Activated naive CD8-positive, alpha-beta T cell treated with anti-CD3 and anti-CD28 coated beads, Interleukin-2, amount 50 U/mL, for 24 hours (primary cell): ENCODE measurements at places on chromosomes 5 and 9.
A peak's percentile ranks its signal among the peaks of the same experiment; 100 is the strongest.

- no peak for DNase-seq
Observed at GRCh38 chr9:138024131-138024530, 146.5 kb downstream of the CACNA1B start.

DNA sequence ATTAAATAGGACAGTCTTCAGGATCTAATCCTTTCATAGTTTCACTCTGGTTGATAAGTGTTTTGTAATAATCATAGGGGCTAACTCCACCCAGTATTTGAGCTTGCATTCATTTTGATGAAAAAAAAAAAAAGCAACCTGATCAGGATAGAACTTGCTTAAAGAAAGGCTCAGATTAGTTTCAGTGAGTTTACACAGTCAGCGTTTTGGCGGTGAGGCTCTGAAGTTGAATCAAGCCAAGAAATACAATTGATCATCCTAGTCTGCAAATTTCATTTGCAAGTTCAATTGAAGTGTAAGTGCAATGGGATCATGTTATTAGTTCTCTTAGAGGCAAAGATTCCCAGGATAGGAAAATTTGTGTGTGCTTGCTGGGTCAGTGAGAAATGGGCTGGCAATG lies 159.7 kb upstream of the ELL2 start:
- DNase-seq = no peak

GRCh38 chr9:111529787-111530186 lies 4.8 kb downstream of the ZNF483 start:
- no peak for DNase-seq

GRCh38 chr9:89309608-89310474 lies 1.2 kb upstream of the CKS2 start:
- DNase-seq = peak; percentile 28

DNA sequence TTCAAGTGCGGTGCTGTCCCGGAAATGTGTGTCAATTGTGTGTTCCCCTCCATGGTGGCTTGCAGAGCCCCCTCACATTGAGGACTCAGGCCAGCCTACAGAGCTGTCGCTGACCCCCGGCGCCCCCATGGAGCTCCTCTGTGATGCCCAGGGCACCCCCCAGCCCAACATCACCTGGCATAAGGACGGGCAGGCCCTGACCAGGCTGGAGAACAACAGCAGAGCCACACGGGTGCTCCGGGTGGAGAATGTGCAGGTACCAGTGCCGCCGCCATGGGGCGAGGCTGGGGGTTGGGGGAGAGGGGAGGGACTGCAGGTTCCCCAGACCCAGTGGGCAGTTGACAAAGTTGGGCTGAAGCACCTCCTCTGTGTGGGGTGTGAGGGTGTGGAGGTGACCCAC lies 50.4 kb upstream of the ASS1 start:
- no peak for DNase-seq

DNA sequence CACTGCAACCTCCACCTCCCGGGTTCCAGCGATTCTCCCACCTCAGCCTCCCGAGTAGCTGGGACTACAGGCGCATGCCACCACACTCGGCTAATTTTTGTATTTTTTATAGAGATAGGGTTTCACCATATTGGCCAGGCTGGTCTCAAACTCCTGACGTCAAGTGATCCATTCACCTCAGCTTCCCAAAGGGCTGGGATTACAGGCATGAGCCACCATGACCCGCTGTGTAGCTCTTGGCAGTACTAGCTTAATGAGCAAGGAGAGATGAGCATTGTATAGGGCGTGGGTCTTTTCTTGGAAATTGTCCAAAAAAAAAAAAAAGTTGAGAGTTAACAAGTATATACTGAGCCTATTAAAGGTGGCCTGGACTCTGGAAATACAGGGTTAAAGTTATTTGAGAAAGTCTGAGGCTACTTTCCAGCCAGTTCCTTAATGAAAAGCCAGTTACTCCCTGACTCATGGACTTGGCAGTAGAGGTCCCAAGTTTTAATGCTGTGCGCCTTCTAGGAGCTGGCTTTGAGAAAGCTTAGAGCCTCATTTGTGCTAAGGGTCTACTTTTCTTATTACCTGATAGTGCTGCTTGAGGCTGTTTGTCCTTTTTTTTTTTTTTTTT lies 4.2 kb upstream of the FGF18 start:
- DNase-seq = no peak

DNA sequence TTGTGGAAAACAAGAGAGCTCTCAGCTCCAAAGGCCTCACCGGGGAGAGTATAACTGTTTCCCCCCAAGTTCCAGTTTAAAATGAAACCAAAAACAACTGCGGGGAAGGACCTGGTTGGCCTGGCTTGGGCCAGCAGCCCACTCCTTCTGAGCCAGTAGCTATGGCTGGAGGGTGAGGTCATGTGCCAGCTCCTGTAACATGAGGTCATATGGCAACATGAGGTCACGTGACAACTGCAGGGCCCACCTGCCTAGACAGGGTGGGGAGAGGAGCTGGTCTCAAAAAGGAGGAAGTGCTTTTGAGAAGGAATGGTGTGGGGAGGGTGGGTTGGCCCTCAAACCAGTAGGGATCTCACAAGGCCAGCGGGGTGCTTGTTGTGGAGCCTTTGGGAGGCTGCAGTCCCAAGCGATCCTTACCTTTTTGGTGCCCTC lies 29.3 kb upstream of the CRB2 start:
- DNase-seq = no peak

DNA sequence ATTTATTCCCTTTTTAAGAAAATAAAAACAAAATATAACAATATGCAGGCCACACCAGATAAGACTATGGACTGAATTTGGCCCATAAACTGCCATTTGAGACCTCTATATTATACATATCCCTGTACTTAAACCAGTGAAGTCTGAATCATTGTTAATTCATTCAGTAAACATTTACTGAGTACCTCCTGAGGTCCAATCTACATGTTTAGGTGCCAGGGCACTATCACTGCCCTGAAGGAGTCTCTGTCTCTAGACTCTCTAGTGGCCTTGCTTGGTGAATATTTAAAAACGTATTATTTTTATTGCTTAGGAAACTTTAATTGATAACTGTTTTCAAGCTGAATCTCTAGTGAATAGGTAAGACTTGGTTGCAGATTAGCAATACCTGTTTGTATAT lies 74.7 kb upstream of the ELL2 start:
- DNase-seq = no peak

DNA sequence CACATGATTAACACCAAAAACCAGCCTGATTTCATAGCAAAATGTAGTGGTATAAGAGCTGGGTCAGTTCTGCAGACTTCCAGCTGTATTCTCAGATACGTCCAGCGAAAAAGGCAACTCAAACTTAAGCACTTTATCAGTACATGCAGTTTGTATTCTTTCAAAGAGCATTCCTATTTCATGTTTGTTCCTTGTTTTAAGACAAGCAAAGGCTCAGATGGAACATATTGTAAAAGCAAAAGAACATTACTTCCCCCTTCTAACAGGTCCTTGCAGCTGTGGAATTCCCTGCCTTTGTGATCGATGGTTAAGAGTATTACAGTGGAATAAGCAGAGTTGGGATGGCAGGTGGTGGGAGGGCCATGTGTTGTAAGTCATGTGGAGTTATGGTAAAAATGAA lies 86.3 kb upstream of the GRHPR start:
- no peak for DNase-seq

DNA sequence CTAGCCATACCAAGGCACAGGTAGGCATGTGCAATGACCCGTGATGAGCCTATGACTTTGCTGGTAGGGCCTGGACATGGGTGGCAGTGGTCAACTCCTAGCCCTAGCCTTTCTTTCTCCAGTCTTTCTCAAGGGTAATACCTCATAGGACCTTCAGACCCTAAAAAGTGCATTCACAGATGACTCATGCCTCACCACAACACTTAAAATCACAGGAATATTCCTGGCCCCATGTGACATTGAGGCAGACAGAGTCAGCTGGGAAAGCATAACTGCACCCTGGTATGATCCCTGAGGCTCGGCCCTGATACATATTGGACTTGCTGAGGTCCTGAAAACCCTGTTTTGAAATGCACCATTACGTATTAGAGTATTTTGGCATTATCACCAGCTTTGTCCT lies 449.5 kb downstream of the HINT1 start:
- DNase-seq = no peak

DNA sequence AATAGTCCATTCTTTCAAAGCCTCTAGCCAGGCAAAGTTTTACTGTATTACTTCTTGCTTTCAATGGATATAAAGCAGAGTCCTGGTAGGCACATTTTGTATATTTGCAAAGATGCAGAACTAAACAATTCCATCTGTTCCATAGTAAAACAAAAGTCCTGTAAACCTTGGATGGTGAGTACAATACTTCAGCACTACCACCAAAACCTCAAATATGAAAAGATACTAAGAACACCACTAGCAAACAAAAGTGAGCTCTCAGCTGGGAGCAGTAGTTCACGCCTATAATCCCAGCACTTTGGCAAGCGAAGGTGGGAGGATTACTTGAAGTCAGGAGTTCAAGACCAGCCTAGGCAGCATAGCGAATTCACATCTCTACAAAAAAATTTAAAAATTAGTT lies 195.0 kb downstream of the MSX2 start:
- DNase-seq = no peak

DNA sequence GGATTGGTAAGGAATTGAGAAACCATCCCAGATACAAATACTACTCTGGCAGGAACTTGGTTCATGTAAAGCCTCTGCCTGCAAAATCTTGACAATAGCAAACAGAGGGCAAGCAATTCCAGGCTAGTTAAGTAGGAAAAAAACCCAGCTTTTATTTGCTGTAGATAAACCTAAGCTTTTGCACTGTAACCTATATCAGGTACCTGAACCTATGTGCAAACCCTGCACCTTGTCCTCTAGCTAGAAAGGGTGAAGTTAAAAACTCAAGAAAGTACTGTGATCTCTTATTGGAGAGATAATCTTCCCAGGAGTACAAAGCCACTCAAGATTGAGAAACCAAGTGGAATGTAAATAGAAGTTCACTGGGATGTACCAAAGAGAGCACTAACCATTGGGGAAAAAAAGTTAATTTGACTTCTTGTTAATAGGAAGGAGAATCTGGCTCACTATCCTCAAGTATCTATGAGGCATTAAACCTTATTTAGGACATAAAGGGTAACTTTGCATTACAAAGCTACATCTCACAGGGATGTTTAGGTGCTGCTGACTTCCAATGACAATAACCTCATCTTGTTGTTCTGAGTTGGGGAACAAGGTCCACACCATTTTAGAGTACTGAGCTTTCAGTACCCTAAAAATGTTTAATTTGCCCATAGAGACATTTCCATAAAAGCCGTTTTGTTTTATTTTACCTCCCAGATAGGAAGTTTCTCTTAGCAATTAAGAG lies 73.8 kb upstream of the PCA3 start:
- no peak for DNase-seq

- DNase-seq = no peak
Observed at GRCh38 chr9:15227491-15227890, 79.5 kb downstream of the TTC39B start.
